ENCODE measurements at places on chromosomes 11 and 22.

DNA sequence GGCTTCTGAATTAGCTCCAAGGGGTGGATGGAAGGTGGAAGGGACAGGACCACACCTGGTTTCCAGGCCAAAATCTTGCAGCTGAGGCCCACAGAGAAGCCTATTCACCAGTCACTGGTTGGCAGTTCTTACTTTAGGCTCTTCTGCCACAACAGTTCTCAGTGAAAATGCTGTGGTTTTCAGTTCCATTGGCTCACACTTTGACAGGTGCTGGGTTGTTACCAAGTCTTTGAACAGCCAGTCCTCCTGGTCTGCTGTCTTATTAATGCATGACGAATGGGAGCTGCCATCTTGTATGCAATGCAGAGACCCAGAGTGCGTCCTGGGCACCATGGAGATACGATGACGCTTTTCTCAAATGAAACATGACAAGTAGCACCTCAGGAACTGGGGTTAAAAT, 232.0 kb upstream of the ZBED5 start:
- DNase-seq = no peak

GRCh38 chr11:126630893-126631798, 275.7 kb downstream of the ST3GAL4 start:
- DNase-seq = no peak

GRCh38 chr11:85423316-85423715, 203.8 kb downstream of the DLG2 start:
- no peak for DNase-seq

GRCh38 chr11:78418584-78419211, 1.1 kb upstream of the GAB2 start:
- no peak for DNase-seq

GRCh38 chr11:69199583-69200315, 44.0 kb downstream of the SMIM38 start:
- no peak for DNase-seq

DNA sequence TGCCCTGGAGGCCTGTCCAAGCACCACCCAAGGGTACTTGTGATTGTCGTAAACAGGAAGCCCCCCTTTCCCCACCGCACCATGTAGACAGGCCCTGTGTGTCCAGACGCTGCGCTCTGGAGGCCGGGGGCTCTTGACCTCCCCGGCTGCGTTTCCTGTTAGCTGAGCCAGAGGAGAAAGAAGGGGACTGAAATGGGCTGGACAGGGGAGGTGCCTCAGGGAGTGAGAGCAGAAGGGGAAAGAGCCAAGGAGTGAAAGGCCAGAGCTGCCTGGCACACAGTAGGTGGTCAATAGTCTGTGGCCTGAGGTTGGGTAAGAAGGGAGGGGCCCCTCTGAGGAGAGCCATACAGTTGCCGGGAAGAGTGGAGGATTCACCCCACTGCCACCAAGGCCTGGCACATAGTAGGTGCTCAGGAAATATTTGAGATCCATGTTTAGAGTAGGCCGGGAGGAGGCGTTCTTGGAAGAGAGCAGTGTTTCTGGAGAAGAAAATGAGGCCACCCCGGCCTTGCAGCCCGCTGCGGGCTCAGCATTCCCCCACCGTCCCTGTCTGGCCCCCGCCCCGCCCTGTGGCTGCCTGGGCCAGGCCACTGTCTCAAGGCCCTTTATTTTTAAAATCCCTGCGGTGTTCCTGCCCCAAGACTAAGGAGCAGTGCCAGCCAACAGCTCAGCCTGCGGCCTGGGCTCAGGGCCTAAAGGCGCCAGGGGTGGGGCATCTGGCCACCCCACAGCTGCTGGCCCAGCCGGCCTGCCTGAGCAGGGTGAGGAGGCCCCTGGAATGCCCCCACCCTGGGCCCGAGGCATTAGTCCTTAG, 13.6 kb upstream of the CDC42EP1 start:
- DNase-seq = no peak

GRCh38 chr22:24432059-24432853, 4.9 kb downstream of the ADORA2A start:
- no peak for DNase-seq

DNA sequence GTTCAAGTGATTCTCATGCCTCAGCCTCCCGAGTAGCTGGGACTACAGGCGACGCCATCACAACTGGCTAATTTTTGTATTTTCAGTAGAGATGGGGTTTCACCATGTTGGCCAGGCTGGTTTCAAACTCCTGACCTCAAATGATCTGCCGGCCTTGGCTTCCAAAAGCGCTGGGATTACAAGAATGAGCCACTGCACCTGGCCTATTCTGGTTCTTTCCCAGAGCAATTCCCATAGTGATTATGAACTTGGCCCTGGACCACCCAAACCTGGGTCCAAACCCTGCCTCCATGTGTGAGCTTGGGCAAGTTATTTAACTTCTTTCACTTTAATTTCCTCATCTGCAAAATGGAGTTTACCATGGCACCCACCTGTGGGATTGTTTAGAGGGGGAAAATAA, 61.5 kb upstream of the HEPHL1 start:
- DNase-seq = no peak

- DNase-seq = no peak
Measured at GRCh38 chr22:25566898-25567235, 2.4 kb downstream of the GRK3 start.

- no peak for DNase-seq
Measured at GRCh38 chr11:63682066-63683021, 1.0 kb downstream of the RTN3 start.

- no peak for DNase-seq
Measured at GRCh38 chr11:103993507-103993906, 42.9 kb upstream of the DDI1 start.

GRCh38 chr22:21009638-21010425, 5.1 kb upstream of the P2RX6 start:
- no peak for DNase-seq

All from stimulated activated CD8-positive, alpha-beta memory T cell treated with anti-CD3 and anti-CD28 coated beads, Interleukin-4, amount 100 ng/mL, for 1 hour (primary cell).